ENCODE measurements at places on chromosomes 1 and 21.

- DNase-seq = no peak
Observed at GRCh38 chr1:1619917-1620361, 4.6 kb downstream of the MIB2 start.

- DNase-seq = no peak
Observed at GRCh38 chr1:38312753-38313152, 266.2 kb upstream of the POU3F1 start.

GRCh38 chr1:229769006-229769405 is 143.0 kb downstream of the URB2 start:
- peak; percentile 63 for DNase-seq

GRCh38 chr1:208117409-208117808 is 126.8 kb downstream of the PLXNA2 start:
- no peak for DNase-seq

DNA sequence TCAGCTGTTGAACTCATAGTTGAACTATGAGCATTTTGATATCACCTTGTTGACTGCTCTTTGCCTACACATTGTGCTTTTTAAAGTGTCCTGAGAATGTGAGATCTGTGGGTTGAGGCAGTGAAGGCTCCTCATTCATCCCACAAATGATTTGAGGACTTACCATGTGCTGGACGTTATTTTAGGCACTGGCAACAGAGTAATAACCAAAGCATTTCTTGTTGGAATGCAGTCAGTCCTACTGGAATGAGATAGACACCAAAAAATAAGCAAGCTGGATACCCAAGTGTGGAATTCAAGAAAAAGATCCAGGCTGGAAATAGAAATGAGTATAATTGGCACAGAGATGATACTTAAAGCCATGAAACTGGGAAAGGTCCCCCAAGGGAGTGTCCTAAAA is 73.4 kb downstream of the ZP4 start:
- DNase-seq = no peak

DNA sequence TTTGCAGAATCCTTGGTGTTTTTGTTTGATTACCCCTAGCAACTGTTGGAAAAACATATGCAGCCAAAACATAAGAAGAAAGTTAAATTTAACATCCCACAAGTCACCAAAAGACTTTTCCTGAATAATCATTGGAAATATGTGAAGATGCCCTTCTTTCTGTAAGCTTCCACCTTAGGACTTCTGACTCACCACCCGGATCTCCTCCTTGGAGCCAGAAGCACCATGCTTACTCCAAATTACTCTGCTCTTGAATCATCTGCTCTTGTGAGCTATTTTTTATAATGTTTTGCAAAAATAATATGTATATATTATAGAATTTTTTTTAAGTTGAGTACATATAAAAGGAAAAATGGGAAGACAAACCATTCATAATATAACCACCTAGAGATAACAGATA is 391.7 kb downstream of the KCTD3 start:
- no peak for DNase-seq

DNA sequence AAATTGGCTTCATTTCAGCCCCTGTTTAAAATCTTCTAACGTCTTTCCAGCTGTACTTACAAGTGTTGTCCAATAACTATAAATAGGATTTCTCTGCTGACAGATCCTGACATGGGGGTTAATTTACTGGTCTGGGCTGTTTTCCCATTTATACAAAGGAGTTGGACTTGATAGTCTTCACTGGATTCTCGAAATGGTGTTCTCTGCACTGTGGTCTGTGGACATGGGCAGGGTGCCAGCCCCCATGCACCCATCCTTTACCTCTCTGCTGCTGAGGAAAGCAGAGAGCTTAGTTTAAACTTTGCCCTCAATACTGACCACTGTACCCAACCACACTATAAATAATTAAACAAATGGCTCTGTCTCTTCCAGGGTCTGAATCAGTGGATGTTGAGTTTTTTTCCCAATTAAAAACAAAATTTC is 5.2 kb downstream of the DIO1 start:
- DNase-seq = no peak

DNA sequence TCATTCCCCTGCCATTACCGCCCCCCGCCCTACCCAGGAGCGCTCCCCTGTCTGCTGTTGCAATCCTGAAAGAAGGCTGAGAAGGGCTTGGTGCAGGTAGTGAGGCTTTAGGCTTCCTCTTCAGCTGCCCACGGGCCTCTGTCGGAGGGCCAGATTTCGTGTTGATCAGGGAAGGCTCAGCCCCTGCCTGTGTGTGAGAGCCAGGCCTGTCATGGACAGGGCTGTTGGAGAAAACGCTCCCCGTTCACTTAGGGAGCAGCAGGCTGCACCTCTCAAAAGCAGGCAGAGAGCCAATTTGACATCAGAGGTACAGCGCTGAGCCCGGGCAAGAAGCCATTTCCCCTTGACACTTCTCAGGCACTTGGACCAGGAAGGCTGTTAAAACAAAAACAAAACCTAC is 19.0 kb downstream of the TEX35 start:
- peak; percentile 51 for DNase-seq

DNA sequence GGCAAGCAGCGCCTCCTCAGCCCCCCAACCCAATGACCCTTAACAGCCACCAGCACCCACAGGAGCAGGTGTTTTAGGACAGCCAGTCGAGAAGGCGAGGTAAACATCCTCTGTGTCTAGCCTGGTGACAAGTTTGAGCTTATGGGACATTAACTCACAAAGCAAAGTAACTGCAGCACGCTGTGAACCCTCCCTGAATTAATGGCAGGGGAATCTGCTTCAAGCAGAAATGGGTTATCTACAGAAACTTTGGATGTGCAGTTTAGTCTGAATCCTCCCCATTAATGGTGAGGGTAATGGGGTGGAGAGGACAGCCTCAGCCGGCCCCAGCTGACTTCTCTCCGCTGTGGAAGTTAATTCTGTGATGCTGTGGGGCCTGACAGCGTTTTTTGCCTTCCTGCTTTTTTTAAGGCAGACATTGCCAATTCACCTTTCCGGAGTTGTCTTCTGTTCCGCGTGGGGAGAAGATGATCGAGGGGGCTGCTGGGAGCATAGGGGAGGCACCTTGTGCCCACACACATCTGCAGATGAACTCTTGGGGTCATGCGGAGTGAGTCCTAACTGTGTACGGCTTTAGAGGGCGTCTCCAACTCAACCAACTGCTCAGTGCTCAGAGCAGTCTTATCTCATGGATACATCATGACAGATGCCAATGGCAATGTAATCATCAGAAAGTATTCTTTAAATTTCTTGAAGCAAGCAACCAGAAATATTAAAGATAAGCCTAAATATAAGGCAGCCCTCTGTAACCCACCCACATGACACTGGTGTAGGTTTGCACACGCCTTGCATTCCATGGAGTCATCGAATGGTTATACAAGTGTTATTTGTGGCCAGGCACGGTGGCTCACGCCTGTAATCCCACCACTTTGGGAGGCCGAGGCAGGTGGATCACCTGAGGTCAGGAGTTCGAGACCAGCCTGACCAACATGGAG is 41.0 kb downstream of the POFUT2 start:
- no peak for DNase-seq

DNA sequence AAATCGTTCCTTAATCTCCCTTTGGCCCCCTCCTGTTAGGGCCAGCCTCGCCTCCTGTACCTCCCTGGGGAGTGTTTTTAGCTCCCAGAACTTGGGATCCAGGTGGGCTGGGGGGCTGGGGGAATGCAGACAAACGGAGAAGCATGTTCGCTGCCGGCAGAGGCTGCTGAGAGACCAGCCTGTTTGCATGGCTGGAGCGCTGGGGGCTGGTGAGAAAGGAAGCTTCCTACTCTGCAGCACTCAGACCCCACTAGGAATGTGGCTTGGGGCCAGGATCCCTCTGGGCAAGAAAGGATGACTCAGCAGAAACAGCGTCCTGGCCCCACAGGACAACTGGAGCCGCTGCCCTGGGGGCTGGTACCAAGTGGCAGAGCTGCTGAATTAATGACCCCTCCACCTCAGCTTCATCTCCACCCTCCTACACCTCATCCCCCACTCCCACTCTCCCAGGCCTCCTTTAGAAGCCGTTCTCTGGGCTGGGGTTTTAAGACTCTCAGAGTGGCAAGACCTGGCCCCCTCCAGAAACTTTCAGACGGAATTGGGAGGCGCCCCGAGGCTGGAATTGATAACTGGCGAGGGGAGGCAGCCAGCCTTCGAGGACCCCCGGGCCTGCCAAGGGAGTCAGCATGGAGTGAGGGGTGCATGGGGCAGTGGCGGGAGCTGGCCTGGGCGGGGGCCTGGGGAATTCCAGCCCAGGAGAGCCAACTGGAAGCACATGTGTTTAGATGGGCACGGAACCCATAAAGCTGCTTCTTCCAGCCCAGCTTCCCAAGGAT is 28.5 kb upstream of the EPS8L3 start:
- peak; percentile 15 for DNase-seq

DNA sequence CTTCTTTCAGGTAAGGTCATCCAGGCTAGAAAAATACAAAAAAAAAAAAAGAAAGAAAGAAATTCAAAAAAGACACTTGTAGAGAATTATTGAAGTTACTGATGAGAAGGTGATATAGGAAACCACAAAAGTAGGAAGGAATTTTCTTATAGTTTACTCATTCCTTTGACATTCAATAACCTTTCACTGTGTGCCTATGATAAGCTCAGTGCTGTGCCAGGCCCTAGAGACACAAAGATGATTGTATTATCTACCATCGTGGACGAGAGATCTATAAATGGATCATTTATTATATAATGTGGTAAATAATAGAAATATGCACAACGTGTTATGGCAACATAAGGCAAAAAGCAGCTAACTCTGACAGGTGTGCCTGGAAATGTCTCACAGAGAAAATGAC is 109.6 kb upstream of the NGF start:
- DNase-seq = no peak

GRCh38 chr1:10642403-10643080 is 153.9 kb downstream of the CASZ1 start:
- DNase-seq = no peak

- DNase-seq = peak; percentile 95
Observed at GRCh38 chr1:109397581-109398342, at the start of gene SORT1. TSS of gene SORT1 (minus strand) at chr1:109397918. CDS start at chr1:109397892, 26 bp downstream.

DNA sequence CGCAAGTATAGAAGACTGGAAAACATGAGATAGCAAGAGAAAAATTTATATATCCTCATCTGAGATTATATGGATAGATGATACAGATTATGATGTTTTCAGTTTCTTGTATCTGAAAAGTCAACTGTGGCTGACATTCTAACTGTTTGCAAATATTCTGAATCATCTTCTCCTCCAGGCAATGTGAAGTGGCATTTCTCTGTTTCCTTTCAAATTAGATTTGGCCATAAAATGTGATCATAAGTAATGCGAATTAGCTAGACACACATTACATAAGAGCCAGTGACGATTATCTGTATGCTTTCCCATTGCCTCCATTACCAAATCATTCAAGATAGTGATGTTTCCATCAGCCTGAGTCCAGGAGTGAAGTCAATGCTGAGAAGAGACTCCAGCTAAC is 265.2 kb downstream of the BRINP3 start:
- no peak for DNase-seq

GRCh38 chr1:99647490-99647889 is 1.6 kb downstream of the PALMD start:
- DNase-seq = no peak

GRCh38 chr1:110087812-110088738 is 17.6 kb upstream of the ALX3 start:
- DNase-seq = peak; percentile 6

- peak; percentile 9 for DNase-seq
Observed at GRCh38 chr1:57707631-57708030, 283.8 kb upstream of the DAB1 start.

- no peak for DNase-seq
Observed at GRCh38 chr21:17733209-17733608, 85.9 kb downstream of the C21orf91 start.

DNA sequence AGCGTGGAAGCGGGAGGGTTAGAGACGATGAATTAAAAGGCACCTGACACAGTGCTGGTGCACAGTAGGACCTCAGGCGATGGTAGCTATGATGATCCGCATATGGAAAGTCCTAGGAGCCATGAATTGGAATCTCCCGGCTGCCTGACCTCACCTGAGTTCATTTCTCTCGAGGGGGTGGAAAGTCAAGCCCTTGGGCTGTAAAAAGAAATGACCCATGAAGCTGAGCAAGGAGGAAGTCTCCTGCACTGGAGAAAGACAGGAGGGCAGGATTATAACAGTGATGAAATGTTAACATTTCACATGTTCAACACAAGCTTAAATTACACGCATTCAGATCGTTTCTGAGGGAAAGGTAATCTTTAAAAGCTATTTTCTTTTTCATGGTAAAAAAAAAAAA is 481.2 kb downstream of the MATN1 start:
- DNase-seq = no peak

DNA sequence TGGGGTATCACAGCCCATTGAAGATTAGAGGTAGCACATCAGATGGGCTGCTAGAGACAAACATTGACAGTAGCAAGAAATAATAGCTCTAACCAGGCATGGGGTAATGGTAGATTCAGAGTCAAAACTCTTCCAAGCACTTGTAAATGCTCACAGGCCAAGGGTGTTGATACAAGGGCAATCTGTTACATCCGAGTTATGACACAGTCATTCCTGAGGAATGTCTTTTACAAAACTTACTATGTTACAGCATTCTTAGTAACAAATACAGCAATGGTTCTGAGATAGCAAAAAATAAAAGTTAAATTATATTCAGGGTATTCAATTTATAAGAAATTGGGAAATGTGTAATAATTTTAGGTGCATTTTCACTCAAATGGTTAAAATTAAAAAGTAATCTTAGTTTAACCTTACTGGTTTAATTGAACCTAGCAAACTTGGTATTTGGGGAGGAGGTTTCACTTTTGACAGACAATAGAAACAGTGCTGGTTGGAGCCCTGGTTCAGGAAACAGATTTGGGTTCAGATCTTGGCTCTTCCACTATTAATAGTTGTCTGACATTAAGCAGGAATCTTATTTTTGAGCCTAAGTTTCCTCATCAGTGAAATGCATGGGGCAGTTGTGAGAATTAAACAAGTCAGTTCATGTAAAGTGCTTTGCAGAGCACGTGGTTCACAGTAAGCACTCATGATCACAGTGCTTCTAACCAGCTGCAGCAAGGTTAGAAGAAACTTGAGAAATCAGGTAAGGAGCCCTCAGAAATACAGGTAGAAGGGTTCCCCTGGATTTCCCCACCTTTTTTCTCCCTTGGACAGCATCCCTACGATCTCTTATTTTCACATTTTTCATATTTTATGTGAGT is 4.4 kb downstream of the ST3GAL3 start:
- no peak for DNase-seq

DNA sequence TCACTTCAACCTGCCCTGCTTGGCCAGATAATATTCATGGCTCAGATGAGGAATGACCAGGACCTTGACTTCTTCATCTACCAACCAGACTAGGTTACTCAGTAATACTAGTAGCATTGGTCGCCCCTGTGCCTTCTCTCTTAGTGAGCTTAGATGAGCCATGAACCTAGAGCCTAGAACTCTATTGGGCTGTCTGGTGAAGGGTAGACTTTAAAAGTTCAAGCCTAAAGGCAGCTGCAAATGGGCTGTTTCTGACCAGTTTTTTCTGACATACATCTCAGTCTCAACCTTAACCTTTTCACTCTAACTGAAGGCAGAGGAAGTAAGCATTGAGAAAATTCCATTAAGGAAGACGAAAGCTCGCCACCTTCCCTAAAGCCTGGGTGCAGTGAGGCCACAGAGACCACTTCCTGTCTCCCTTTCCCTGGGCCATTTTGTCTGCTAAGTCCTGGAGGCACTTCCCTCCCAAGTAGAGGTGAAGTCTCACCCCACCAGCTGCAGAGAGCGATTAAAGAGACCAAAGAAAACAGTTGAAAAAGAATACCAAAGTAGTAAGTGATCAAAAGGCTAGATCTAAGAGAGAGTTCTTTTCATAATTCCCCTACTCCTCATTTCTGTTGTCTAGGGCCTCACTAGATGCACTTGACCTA is 53.3 kb downstream of the MTR start:
- DNase-seq = no peak

All from NCI-H524 (cell line).